ENCODE measurements at places on chromosomes 5 and 9. TPM values are rescaled to one million over a fixed set of nuclear protein-coding genes. Genes with fewer than 3 reads are reported as not detected.

The BTNL3 gene
- total RNA-seq: not detected

The GAS1 gene
- 2.3 TPM for total RNA-seq

The WDR38 gene
- not detected for total RNA-seq

The CNTNAP3B gene
- total RNA-seq: 51.5 TPM

The IL13 gene
- total RNA-seq: not detected

The AGXT2 gene
- not detected for total RNA-seq

The GRM6 gene
- total RNA-seq: not detected

The TLR4 gene
- 38.6 TPM for total RNA-seq

The SWI5 gene
- 28.4 TPM for total RNA-seq

The FOXE1 gene
- total RNA-seq: 0.06 TPM

The MARVELD2 gene
- 1.9 TPM for total RNA-seq

The ACOT12 gene
- total RNA-seq: not detected

The PCDHA5 gene
- 0.18 TPM for total RNA-seq

Measured in glomerular endothelial cell (primary cell).